CD4-positive, alpha-beta T cell treated with Interleukin-17A for 1 hour (primary cell): ENCODE measurements at places on chromosomes 4 and X.

GRCh38 chr4:186058253-186058979 lies 10.5 kb upstream of the TLR3 start:
- peak; percentile 15 for DNase-seq

- no peak for DNase-seq
Observed at GRCh38 chrX:86002076-86002896, 45.1 kb downstream of the CHM start.

DNA sequence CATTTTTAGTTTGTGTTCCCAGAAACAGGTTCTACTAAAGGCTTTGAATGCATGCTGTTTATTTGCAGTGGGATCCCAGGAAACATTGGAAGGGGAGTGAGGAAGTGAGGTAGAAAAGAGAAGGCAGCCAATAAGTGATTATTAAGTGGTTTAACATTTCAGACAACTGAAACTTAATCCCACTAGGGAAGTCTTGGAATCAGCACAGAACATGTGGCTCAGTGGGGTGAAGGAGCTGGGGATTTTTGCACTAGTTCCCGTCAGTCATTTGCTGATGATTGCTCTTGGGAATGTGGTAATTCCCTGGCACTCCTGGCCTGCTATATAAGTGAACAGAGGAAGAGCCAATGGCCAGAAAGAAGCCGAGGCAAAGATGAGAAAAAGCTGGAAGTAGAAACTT lies 1053.0 kb upstream of the IGFBP7 start:
- DNase-seq = no peak

- no peak for DNase-seq
Observed at GRCh38 chr4:153260132-153260531, 55.9 kb downstream of the TRIM2 start.

GRCh38 chr4:6473264-6474052 lies 1.0 kb upstream of the PPP2R2C start:
- DNase-seq = no peak

GRCh38 chr4:110165382-110166286 lies 32.8 kb downstream of the ELOVL6 start:
- peak; percentile 66 for DNase-seq

- DNase-seq = no peak
Observed at GRCh38 chrX:53398216-53398615, 24.2 kb downstream of the SMC1A start.

DNA sequence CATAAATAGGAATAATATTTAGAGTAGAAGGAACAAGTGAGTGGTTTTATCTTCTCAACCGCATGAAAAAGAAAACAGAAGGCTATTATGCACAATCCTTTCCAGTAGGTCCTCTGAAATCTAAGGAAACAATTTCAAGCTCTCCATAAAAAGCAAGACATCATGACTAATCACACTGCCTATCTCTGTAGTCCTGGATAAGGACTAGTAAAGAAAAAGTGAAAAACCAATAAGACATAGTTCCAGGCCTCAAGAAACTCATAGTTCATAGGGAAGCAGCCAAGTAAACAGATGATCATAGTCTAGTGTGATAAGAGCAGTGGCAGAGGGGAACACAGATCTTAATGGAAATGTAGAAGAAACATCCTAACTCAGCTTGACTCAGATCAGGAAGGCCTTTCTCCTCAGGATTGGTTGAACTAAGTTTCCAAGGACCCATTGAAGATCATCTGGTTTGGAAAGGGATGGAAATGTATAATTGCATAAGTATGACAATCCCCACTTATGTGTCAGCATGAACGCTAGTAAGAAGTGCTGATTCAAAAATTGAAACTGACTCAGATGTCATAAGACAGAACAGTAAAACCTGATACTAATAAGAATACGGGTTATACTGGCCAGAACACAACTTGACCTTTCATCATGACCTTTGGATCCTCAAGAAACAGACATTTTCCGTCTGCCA lies 155.3 kb downstream of the GRIA3 start:
- DNase-seq = no peak

GRCh38 chr4:111601671-111602070 lies 543.6 kb upstream of the FAM241A start:
- no peak for DNase-seq

GRCh38 chrX:8274170-8274569 lies 103.1 kb upstream of the VCX2 start:
- no peak for DNase-seq

- no peak for DNase-seq
Observed at GRCh38 chr4:85812776-85813175, 337.8 kb downstream of the ARHGAP24 start.

- DNase-seq = no peak
Observed at GRCh38 chr4:74005528-74005927, 7.1 kb upstream of the CXCL5 start.

DNA sequence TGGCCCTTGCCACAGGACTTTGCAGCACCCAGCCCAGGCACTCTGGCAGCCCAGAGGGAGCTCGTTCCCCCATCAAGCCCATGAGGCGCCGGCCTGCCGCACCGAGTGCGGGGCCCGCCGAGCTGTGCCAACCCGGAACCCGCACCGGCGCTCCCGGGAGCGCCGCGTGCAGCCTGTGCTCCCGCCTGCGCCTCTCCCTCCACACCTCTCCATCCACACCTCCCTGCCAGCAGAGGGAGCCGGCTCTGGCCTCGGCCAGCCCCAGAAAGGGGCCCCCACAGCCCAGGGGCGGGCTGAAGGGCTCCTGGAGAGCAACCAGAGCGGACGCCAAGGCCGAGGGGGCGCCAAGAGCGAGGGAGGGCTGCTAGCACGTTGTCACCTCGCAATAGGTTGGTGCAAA lies 268.8 kb downstream of the MID1IP1 start:
- no peak for DNase-seq

DNA sequence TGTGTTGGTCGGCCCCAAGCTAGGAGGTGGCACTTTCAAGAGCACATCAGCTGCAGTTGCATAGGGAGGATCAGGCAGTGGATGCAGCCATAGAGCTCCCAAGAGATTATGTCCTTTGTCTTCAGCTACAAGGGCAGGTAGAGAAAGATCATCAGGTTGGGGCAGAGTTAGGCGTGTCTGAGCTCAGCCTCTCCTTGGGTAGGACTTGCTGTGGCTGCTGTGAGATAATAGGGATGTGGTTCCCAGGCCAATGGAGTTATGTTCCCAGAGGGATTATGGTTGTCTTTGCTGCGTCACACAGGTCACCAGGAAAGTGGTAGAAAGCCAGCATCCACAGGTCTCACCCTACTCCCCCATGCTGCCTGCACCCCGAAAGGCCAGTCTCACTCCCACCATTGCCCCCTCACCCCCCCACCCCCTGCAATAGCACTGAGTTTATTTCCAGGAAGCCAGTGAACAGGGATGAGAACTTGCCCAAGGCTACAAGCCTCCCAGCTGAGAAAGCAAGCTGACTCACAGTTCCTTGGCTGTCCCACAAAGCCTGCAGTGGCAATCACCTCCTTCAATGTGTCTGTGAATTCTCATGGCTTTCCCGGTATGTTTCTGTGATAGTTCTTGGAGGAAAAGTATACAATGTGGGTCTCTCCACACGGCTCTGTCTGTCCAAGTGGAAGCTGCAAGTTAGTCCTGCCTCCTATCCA lies 148.4 kb downstream of the STPG2 start:
- DNase-seq = no peak

GRCh38 chr4:81255524-81255923 lies 40.5 kb upstream of the PRKG2 start:
- no peak for DNase-seq

- DNase-seq = no peak
Observed at GRCh38 chrX:46710425-46710824, 48.5 kb downstream of the SLC9A7 start.

DNA sequence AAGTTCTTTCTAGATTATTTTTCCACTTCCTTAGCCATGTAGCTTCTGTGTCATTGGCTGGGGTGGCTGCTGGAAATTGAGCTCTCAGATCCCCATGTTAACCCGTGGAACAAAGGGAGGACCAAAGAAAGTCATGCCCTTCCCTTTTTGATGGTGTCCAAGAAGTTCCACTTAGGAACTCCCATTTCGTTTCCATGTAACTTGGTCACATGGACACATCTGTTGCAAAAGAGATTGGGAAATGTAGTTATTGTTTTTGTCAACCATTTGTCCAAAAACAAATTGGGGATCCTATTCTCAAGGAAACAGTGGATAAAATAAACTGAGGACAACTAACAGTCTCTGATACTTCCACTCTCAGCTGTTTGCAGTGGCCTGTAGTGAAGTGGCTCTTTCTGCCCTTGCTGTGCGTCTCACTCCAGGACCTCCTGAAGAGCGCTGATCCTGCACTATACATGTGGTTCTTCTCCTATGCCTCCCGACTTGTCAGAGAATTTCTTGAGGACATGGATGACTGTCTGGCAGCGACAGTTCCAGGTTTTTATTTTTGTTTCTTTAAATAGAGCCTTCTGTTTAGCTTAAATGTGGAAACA lies 125.3 kb upstream of the LNX1 start:
- no peak for DNase-seq

DNA sequence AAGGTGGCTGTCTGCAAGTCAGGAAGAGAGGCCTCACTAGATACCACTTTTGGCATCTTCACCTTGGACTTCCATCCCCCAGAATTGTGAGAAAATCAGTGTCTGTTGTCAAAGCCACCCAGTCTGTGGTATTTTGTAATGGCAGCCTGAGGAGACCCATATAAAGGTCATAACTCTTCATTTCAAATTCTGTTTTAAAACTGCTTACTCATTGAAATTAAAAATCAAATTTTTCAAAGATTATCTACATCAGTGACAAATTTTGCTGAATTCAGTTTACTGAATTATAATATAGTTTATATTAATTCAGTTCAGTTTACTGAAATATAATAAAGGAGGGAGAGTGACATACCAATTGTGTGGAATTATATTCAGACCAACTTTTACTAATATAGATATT lies 133.1 kb upstream of the IL15 start:
- no peak for DNase-seq

DNA sequence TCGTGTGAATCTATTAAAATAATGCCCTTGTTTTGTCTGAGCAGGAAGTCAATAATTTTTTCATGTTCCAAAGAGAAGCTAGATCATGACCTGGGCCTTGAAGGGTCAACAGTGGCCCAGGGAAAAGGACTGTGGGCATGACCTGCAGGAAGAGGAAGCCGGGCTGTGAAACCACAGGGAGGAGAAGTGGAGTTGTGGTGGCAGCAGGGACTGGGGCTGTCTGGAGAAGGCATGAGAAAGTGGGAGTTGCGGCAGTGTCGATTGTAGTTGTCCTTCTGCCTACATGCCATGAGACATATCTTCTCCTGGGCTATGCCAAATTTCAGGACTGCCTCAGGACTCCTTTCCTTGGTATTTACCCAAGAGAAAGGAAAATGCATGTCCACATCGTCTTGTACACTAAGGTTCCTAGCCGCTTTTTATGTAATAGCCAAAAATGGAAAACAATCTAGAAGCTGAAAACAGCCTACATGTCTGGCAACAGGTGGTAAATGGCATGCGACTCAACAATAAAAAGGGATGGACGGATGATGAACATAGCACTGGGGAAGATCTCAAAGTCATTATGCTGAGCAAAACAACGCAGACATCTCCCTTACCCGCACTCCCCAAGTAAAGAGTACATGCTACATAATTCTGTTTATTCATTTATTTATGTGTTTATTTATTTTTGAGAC lies 13.6 kb upstream of the PTTG2 start:
- no peak for DNase-seq

- DNase-seq = no peak
Observed at GRCh38 chrX:46327566-46328115, 217.6 kb downstream of the ZNF674 start.

GRCh38 chr4:15890246-15890829 lies 48.2 kb downstream of the FGFBP1 start:
- no peak for DNase-seq

GRCh38 chr4:8599657-8600056 lies 7.1 kb downstream of the CPZ start:
- DNase-seq = no peak

GRCh38 chrX:10095698-10096432 lies 60.9 kb upstream of the CLCN4 start:
- no peak for DNase-seq

DNA sequence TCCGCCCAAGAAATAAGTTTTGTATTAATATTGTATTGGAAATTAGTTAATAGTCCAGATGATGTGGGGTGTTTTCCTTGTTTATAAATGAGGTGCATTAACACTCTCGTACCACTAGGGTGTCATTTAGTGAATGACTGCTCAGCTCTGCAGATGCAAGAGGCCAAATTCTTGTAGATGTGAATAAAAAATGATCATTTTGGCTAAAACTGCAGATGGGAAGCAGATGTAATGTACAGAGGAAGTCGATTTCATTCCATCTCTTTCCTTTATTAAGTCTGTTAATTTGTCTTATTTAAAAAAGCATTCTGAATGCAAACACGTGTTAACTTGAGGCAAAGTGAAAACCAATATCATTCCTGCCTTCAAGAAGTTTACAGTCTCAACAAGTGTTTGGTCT lies 108.1 kb downstream of the DHX15 start:
- peak; percentile 19 for DNase-seq

DNA sequence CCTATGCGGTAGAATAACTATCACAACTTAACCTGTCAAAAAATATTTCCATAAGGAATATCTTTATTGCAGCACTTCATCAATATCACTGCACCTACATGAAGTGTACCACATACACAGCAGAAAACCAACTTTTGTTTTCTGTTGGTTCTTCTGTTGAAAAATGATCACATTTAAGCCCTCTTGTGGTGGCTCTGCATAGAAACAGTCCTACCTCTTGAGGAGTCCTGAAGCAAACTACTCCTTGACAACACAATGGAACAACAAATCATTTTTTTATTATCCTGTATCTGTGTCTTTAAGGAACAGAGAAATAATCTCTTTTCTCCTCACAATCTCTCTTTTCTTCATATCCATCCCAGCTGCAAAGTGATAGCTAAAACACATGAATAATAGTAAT lies 39.8 kb upstream of the ATOH1 start:
- DNase-seq = no peak

- DNase-seq = no peak
Observed at GRCh38 chr4:28555866-28556265, 1695.2 kb downstream of the STIM2 start.

DNA sequence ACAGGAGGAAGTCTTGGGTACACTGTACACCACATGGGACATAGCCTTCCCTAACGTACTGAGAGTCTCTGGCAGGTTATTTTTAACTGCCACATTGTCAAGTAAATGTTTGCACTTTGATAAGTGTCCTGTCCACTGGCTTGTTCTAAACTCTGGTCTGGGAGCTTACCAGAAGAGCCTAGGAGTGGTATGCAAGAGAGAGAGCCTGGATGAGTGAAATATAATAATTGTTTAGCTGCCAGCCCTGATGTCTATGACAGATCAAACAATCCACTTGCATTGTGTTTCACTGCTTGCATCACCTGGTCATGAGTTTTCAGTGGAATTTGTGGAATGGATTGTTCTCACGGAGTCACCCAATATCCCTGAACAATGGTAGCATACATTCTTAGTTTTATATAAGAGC lies 91.6 kb downstream of the SHROOM3 start:
- no peak for DNase-seq

- DNase-seq = no peak
Observed at GRCh38 chr4:79585330-79585729, 177.3 kb upstream of the GK2 start.

DNA sequence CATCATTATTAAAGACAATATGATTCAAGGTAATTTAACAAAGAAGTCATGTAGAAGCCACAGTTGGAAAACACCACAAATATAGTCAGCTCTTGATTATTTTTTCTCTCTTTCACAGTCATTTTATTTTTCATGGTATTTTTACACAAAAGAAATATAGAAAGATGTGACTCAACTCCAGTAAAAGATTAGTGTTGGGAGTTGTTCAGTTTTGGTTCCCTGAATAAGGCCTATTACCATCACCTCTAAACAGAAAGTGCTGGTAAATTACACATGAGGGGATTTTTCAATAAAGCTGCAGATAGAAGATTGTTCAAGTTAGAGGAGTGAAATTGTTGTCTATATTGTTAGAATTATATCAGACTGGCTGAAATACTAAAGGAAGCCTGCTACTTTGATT lies 107.0 kb downstream of the DDIT4L start:
- DNase-seq = no peak

GRCh38 chr4:189021831-189022230 lies 882.6 kb downstream of the TRIML1 start:
- DNase-seq = no peak
